ENCODE measurements at places on chromosomes 4 and X.
A peak's percentile ranks its signal among the peaks of the same experiment; 100 is the strongest.

GRCh38 chr4:43485196-43485595 lies 592.7 kb downstream of the GRXCR1 start:
- no peak overlapping the region for H3K27ac ChIP-seq
- no peak for DNase-seq
- no peaks in the 10 kb centered on the region for H3K4me1 ChIP-seq
- no peak overlapping the region for H3K4me3 ChIP-seq

- H3K27ac ChIP-seq, result no peak overlapping the region
- DNase-seq, result no peak
- no peak overlapping the region for H3K4me3 ChIP-seq
Measured at GRCh38 chr4:153976954-153977353, 188.1 kb upstream of the SFRP2 start.

DNA sequence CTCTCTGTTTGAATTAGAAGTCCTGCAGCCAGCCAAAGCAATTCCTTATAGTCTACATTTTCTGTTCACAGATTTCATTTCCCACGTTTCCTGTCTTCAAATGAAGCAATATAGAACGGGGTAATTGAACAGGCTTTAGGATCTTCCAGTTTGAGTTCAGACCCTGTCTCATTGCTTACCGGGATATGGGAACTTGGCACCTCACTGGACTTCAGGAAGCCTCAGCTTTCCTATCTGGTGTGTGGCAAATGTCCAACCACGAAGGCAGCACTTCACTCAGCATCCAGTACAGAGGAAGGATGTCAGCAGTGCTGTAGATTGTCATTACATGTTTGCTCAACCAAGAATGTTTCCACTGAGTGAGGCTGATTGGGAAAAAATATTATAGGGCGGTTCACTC lies 271.1 kb upstream of the ZFP42 start:
- H3K4me3 ChIP-seq, result no peak overlapping the region
- H3K36me3 ChIP-seq, result no peaks in the 10 kb centered on the region
- no peak overlapping the region for H3K27ac ChIP-seq
- DNase-seq, result no peak
- no peaks in the 10 kb centered on the region for H3K4me1 ChIP-seq

GRCh38 chr4:1490011-1490653 lies 83.9 kb upstream of the NKX1-1 start:
- no peaks in the 10 kb centered on the region for H3K4me1 ChIP-seq
- H3K27me3 ChIP-seq, result no peaks in the 10 kb centered on the region
- H3K4me3 ChIP-seq, result no peak overlapping the region
- no peaks in the 10 kb centered on the region for H3K36me3 ChIP-seq
- no peak overlapping the region for H3K27ac ChIP-seq

- H3K4me3 ChIP-seq, result no peak overlapping the region
- H3K36me3 ChIP-seq, result no peaks in the 10 kb centered on the region
- no peak overlapping the region for H3K27ac ChIP-seq
- H3K27me3 ChIP-seq, result no peaks in the 10 kb centered on the region
- DNase-seq, result peak; percentile 17
- peaks cover 13% of the 10 kb centered on the region for H3K4me1 ChIP-seq
Measured at GRCh38 chr4:26356081-26356501, 35.3 kb downstream of the RBPJ start.

- no peak for DNase-seq
- H3K4me1 ChIP-seq, result no peaks in the 10 kb centered on the region
Measured at GRCh38 chr4:37430718-37431416, 186.3 kb downstream of the NWD2 start.

DNA sequence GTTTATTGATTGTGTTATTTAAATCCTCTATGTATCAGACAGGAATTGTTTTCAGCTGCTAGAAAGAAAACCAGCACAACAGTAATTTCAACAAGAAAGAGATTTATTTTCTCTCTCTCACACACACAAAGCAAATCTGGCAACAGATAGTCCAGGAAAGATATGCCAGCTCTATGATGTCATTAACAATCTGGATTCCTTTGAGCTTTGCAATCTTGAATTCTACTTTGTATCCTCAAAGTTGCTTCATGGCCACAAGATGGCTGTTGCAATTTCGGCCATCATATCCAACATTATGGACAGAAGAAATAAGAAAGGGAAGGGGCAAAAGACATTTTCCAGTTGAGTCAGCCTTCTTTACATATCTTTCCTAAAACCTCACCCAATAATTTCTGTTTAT lies 19.8 kb upstream of the FMR1 start:
- H3K27ac ChIP-seq, result no peak overlapping the region
- no peak overlapping the region for H3K4me3 ChIP-seq

GRCh38 chr4:126558596-126558995 lies 1074.2 kb upstream of the INTU start:
- H3K4me3 ChIP-seq, result no peak overlapping the region
- H3K27ac ChIP-seq, result no peak overlapping the region
- no peaks in the 10 kb centered on the region for H3K27me3 ChIP-seq
- no peak for DNase-seq
- H3K4me1 ChIP-seq, result no peaks in the 10 kb centered on the region

DNA sequence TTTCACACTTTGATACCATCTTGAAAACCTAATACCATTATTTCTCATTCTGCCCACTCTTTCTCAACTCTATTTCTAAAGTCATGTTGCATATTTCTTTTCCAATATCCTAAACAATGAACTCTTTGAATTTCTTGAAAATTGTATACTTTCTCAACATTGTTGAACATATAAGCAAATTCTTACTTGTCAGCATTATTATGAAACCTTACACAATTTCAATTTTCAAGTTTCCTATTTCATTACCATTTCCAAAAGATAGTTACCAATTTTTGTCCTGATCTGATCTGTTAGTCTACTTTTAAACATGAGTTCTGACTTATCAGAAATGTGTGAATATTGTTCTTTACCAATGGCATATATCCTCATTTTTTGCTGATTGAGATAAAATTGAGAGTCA lies 806.3 kb upstream of the IGFBP7 start:
- no peaks in the 10 kb centered on the region for H3K27me3 ChIP-seq
- no peak overlapping the region for H3K27ac ChIP-seq
- no peak overlapping the region for H3K4me3 ChIP-seq
- no peaks in the 10 kb centered on the region for H3K36me3 ChIP-seq
- H3K4me1 ChIP-seq, result no peaks in the 10 kb centered on the region
- no peak for DNase-seq

DNA sequence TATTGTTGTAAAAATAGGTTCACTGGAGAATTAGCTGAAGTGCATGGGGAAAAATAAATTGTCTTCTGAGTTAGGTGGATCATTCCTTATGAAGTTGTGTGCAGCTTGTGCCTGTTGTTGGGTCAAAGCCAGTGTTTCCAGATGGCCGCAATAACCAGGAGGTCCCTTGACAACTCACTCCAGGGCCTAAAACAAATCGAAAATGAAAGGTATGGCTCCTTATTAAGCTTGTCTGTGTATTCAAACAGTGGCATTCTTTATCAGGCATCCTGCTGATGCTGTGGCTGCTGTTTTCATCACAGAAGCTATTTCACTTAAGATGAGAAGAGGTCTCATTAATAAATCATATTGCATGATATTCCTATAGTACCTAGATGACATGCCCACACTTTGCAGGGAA lies 80.2 kb downstream of the GRIA2 start:
- H3K27ac ChIP-seq, result no peak overlapping the region
- H3K36me3 ChIP-seq, result no peaks in the 10 kb centered on the region
- H3K27me3 ChIP-seq, result no peaks in the 10 kb centered on the region
- H3K4me3 ChIP-seq, result no peak overlapping the region

DNA sequence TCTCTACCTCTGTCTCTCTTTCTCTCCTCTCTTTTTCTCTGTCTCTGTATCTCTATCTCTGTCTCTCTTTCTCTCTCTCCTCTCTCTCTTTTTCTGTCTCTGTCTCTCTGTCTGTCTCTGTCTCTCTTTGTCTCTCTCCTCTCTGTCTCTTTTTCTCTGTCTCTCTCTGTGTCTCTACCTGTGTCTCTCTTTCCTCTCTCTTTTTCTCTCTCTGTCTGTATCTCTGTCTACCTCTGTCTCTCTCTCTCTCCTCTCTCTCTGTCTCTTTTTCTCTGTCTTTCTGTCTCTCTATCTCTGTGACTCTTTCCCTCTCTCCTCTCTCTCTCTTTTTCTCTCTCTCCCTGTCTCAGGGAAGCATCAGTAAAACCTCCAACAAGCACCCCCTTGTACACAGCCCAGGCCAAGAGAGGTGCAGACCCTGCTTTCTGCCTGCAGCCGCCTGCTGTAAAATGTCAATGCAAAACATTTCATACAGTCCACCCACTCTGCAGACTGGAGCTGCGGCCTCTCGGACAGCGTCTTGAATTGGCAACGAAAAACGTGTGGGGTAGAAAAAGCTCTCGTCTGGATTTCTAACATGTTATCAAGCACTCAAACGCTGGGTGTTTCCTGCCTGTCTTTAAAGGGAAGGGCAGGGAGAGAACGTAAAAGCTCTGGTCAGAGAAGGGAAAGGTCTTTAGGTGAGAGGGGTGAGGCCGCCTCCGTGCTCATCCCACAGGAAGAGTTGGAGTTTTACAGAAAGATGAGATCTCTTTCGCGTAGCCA lies 3.7 kb upstream of the SHOX start:
- H3K27ac ChIP-seq, result no peak overlapping the region
- H3K36me3 ChIP-seq, result no peaks in the 10 kb centered on the region
- H3K4me1 ChIP-seq, result no peaks in the 10 kb centered on the region

DNA sequence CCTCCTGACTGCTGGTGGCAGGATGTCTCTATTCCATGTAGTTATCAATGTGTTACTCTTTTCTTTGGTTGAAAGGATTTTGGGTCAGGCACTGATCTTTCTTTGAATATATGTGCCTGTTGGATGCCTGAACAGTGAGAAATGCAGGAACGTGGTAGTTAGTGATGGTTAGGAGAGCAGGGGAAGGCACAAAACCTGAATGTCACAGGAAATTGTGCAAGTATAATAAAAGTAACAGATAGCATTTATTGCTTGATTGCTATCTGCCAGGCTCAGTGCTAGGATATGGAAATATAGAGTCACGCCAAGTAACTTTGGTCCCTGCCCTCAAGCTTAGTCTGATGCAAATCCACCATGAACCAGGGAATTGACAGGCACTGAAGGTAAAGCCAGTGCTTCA lies 219.8 kb upstream of the FAT1 start:
- no peaks in the 10 kb centered on the region for H3K36me3 ChIP-seq
- no peak overlapping the region for H3K4me3 ChIP-seq
- H3K27ac ChIP-seq, result no peak overlapping the region
- no peak for DNase-seq
- H3K27me3 ChIP-seq, result no peaks in the 10 kb centered on the region

- no peak overlapping the region for H3K4me3 ChIP-seq
- H3K27me3 ChIP-seq, result peaks cover 9% of the 10 kb centered on the region
- H3K36me3 ChIP-seq, result no peaks in the 10 kb centered on the region
- H3K4me1 ChIP-seq, result no peaks in the 10 kb centered on the region
Measured at GRCh38 chrX:110863883-110864282, 68.3 kb upstream of the CHRDL1 start.

DNA sequence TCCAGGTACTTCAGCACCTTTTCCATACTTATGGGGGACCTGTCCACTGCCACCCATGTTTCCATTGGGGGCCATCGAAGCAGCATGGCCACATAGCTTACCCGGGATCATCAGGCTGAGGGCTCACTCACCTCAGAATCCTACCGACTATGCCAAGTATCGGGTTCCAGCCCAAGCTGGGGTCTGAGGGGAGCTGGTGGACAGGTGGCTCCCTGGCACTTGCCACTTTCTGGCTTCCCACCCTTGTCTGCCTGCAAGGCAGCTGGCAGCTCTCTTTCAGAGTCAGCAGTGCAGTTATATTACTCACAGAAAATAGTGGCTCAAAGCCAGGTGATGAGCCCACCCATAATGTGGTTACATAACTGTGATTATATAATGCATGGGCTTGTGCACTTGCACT lies 1153.8 kb downstream of the STIM2 start:
- no peak overlapping the region for H3K4me3 ChIP-seq
- no peaks in the 10 kb centered on the region for H3K4me1 ChIP-seq
- no peaks in the 10 kb centered on the region for H3K27me3 ChIP-seq
- H3K27ac ChIP-seq, result no peak overlapping the region
